ENCODE measurements at places on chromosomes 4 and X. TPM values are rescaled to one million over a fixed set of nuclear protein-coding genes. Genes with fewer than 3 reads are reported as not detected.

Gene ARAP2
- 0.40 TPM for total RNA-seq

Gene CRMP1
- total RNA-seq = 0.65 TPM

Gene DRD5
- not detected for total RNA-seq

Gene TMEM150C
- total RNA-seq = 3.3 TPM

Gene ELF4
- total RNA-seq = 10.2 TPM

Gene NIPAL1
- total RNA-seq = 0.20 TPM

Gene SNX12
- 62.3 TPM for total RNA-seq

Gene GAGE1
- total RNA-seq = not detected

Gene MAGEB6
- not detected for total RNA-seq

Gene ZNF630
- 0.99 TPM for total RNA-seq

Gene STATH
- not detected for total RNA-seq

Gene ETDA
- not detected for total RNA-seq

Gene FGG
- not detected for total RNA-seq

Gene HEPH
- total RNA-seq = 2.4 TPM

DNA sequence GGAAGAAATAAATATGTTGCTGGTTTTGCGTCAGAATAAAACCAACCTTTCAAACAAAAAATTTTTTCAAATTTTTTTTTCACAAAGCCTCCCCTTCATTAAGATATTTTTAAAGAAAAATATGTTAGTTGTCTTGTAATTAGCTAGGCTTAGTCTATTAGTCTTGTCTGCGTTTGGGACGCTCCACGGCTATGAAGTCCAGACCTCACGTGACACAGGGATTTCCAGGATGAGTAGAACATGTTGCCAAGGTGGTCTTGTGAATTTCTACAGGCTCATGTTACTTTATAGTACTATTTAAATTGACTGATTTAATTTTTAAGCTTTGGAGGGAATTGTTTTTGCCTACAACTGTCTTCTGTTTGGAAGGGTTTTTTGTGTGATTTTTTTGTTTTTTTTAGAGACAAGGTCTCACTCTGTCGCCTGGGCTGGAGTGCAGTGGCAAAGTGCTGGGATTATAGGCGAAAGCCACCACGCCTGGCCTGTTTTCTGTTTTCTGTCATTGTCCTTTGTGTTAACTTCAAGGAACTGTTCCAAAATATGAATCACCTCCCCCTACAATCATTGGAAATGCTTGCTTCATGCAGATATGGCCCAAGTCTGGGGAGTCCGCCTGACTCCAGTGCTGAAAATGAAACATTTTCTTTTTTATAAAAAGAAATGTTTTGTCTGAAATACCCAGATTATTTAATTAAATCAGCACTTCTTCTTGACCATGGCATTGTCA, 26.2 kb downstream of the TMEM144 start:
- DNase-seq = no peak

DNA sequence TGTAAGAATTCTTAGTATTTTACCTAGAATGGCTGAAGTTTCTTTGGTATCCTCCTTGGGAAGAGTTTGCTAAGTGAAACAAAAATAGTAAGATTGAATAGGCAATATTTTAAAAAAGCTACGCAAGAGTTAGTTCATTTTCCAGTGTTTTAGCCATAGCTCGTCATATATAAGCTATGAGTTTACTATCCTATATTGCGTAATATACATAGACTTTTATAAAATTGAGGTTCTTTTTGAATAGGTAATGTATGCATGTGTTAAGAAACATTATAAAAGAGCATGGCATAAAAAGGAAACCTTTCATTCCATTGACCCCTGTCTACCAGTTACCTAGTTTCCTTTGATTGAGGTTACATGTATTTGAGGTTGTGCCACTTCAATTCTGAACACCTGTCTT, 67.0 kb downstream of the DACH2 start:
- DNase-seq = no peak

- no peak for DNase-seq
Measured at GRCh38 chrX:124346117-124346876, at the start of gene SH2D1A. TSS of gene SH2D1A (plus strand) at chrX:124346563. CDS start at chrX:124346643, 80 bp downstream.

DNA sequence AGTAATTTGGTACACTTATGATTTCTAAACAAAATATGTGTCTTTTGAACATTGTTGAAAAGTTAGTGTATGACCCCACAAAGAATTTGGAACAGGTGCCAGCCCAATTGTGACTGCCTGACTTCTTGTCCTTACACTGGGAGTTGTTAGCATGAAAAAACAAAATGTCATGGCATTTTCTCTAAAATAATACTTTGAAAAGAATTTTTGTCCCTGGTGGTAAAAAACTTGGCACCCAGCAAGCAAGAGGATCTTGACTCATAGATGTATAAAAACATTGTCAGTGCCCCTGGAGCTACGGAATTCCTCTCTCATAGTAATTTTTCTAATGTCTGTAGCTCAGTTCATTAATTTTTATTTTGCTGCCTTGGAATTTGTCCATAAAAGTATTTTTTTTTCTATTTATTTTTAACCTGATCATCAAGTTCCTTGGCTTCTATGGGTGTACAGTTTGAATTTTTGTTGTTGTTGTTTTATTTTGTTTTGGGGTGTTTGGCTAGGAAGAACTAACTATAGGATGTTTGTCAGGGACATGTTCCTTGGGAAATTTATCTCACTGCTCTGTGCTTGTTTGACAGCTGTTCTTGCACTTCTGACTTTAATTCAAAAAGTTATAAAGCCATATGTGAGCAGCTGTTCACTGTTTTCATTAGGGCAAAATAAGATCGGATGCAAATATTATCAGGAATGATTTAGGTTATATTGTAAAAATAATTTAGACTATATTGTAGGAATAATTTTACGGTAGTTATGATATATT, 95.4 kb upstream of the NUDT6 start:
- DNase-seq = peak; percentile 81

DNA sequence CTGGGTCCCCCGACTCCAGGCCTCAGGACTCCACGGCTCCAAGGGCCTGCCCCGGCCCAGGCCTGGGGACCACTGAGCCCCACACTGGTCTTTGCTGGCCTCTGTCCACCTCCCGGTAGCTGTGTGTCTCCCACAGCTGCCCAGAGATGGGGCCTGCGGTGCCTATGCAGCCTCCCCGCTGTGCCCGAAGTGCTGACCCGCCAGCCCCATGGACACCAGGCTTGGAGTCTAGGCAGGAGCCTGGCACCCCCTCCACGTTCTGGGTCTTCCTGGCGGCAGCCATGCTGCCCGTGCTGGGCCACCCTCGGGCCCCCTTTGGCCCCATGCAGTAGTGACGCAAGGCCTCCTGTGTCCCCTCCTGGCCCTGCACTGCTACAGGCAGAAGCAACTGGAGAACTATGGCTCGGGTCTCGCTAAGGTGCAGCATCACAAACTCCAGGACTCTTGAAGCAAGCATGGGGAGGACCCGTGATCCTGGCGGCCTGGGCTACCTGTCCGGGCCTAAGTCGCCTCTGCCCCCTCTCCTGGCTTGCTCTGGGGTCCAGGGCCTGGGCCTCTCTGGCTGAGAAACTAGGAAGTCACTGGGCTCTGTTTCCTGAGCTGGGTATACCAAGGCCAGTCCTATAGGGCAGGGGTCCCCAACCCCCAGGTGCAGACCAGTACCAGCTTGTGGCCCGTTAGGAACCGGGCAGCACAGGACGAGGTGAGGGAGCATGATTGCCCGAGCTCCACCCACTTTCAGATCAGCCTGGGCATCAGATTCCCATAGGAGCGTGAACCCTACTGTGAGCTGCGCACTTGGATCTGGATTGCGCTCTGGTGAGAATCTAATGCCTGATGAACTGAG, 917 bp downstream of the MYL5 start:
- no peak for DNase-seq

- DNase-seq = no peak
Measured at GRCh38 chr4:41559940-41560516, 22.1 kb downstream of the LIMCH1 start.

GRCh38 chrX:2242326-2242725, 258.4 kb downstream of the DHRSX start:
- no peak for DNase-seq

GRCh38 chr4:77745792-77746191, 73.4 kb downstream of the CNOT6L start:
- no peak for DNase-seq

DNA sequence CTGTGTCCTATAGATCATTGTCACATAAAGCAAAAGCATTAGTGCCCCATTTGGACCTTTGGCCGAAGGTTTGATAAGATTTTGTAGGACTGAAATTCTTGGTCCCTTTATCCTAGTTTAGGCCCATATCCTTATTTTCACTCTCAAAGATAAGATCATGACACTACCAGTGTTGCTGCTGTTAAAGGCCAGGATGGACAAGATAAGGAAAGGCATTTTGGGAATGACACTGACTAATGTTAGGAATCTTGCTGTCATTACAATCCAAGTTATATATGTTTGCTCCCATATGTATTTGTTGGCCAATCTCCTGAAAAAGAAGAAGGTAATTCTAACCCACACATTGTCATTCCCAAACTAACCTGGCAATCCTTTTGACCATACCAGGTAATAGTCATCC, 101.3 kb upstream of the VAMP7 start:
- no peak for DNase-seq

DNA sequence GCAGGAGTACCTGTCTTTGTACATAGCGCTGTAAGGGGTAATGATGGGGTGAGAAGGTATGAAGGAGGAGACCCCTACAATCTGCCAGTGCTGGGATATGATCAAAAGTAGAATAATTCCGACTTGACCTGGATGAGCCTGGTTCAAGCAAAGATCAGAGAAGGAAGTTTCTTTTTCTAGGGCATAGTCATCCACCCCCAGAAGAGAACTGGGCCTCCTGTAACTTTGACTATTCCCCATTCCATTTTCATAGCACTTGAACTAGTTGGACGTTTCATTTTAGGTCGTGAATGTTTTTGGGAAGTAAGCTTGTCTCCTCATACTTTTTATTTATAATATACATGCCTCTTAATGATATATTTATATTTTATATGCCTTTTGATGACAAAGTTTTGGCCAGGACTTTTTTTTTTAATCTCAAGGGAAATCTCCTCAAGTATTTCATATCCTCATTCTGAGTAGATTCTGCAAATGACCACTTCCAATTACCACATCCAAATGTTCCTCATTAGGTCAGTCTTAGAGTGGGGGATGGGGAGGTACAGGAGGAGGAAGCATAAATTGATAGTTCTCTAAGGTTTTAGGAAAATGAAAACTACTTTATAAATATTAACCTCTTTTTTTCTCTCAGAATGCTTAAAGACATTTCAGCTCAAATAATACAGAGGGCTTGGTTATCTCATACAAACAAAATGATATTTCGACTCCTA, 3.5 kb downstream of the CXorf58 start:
- DNase-seq = no peak

DNA sequence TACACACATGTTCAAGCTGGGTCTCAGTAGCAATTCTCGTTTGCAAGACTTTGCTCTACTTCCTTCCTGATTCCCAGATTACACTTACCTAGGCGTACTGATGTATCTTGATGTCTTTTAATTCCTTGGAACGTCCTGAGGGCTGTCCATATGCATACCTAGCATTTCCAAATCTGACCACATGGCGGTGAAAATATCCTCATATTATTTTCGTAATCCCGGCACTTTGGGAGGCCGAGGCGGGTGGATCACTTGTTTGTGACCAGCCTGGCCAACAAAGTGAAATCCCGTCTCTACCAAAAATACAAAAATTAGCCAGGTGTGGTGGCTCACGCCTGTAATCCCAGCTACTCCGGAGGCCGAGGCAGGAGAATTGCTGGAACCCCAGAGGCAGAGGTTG, 1786.3 kb upstream of the TENM3 start:
- DNase-seq = no peak

DNA sequence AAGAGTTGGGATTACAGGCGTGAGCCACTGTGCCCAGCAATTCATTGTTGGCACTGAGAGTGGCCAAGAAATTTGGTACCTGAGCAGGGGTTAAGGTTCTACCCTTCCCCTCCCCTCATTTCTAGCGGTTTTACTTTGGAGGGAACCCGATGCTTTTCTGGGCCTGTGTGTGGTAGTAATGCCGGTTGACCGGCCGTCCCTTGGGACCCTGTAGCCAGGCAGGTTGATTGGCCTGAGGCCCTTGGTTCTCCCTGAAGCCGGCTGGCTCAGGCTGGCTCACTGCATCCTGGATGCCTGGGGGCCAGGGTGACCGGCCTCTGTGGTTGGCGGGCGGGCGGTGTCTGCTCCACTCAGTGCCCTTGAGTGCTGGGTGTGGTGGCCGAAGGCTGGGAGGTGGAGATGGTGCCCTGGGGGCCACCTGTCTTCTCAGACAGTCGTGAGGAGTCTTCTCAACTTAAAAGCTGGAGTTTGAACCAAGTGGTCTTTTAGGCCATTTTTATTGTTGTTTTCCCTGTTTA, 45.6 kb downstream of the RGS12 start:
- DNase-seq = no peak

GRCh38 chr4:2852481-2852921, 8.9 kb downstream of the ADD1 start:
- no peak for DNase-seq

- no peak for DNase-seq
Measured at GRCh38 chrX:111560801-111561200, 49.4 kb downstream of the SERTM2 start.

- DNase-seq = no peak
Measured at GRCh38 chr4:183332447-183332846, 10.2 kb upstream of the CLDN24 start.

DNA sequence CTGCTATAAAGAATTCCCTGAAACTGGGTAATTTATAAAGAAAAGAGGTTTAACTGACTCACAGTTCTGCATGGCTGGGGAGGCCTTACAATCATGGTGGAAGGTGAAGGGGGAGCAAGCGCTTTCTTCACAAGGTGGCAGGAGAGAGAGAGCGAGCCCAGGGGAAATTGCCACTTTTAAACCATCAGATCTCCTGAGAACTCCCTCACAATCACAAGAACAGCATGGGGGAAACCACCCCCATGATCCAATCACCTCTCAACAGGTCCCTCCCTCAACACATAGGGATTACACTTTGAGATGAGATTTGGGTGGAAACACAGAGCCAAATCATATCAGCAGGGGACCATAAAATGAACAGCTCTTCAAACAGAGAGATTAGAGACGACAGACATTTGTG, 198.6 kb downstream of the MAGEB5 start:
- DNase-seq = no peak

DNA sequence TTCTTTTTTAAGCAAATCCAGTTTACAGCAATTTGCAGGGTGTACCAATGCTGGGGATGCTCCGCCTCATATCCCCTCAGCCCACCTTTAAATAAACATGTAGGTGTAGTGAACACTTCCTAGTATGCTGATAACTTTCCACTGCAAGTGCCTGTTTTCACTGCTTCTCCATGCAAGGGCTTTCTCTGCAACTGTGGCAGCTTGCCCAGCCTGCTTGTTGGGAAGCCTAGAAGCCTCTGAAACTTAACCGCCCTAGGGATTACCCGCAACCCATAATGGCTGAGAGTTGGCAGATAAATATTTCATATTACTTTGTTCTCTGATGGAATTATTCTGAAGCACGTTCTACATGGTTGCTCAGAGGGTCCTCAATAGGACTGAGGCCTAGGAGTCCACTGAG, 253.7 kb upstream of the DDX53 start:
- DNase-seq = no peak

- no peak for DNase-seq
Measured at GRCh38 chr4:176443117-176443516, 123.4 kb downstream of the SPCS3 start.

DNA sequence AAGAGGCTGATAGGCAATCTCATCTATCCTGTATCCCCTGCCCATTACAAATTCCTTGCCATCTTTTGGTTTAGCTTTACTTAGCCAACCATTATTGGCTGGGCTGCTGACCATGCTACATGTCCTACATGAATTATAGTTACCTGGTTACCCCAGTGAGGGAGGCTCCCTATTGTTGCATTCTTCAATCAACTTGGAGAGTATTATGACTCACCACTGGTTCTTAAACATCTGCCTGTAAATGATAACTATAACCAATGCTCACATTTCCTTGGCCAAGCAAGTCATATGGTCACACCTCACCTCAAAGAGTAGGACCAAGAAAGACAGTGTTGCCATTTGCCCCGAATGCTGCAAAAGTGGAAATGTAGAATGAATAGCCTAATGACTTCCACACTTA, 297.6 kb downstream of the IL15 start:
- DNase-seq = no peak

Data from lung microvascular endothelial cell (primary cell).